ENCODE measurements at places on chromosomes 6 and 20.

DNA sequence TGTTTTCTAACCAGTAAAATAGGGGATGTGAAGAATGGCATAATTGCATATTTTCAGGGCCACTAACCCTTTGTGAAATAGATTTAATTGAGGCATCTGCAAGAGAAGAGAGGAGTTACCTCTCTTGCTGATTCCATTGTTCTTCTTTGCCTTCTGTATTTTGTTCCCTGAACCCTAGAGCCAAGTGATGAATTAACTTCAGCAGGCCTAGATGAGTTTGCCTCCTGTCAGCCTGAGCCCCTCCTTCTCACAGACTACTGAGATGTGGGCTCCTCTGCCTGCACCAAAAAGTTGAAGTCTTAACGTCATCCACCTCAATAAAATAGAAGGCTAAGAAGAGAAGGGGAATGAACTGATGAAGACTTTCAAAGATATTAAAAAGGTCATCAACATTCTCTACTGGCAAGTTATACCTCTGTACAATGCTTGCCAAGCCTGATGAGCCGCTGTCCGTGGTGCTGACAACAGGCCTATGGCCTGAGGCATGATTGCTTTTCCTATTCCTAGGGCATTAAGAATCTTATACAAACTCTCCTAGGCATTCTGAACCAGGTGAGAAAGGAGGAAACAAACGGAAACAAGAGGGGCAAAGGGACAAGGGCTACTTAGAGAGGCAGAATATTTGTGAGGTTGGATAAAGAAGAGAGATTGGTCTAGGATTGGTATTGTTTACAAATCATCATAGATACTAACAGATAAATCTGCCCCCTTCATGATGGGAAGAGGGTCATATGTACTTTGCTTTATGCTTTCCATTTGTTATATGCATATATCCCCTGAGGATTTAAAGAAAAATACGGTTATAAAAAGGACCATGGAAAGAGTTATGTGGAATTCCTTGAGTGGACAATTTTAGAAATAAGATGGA is 46.8 kb downstream of the CD24 start:
- no peak for DNase-seq

DNA sequence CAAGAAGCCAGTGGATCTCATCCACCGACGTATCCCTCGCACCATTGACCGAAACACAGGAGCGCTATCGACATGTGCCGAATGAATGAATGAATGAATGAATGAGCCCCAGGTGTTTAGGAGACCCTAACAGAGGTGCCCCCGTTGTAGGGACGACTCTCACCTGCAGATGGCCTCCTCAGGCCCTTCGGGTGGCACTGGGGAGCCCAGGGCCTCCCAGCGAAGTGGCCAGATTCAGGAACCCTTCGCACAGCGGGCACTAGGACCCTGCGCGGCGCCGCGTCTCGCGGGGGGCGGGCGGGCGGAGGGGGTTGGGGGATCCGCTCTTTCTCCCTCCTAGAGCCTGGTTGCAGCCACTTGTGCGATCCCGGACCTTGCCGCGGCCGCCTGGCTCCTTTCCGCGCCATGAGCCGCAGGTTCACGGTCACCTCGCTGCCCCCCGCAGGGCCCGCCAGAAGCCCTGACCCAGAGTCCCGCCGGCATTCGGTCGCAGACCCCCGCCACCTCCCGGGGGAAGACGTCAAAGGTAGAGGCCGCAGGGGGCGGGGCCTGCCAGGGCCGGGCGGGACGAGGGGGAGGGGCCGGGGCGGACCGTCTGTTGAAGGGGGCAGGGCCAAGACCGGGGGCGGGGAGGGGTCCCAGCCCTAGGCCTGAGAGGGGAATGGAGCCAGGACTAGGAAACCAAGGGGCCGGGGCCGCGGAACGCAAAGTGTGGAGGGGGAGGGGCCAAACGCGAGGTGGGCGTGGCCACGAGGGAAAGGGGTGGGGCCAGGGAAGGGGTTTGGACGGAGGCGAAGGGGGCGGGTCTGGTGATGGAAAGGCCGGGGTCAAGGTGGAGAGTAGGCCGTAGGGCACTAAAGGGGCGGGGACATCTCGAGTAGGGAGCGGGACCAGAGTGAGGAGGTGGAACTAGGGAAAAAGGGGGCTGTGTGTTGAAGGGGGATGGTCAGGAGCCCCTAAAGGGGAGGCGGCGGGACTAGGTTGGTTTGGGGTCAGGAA is 7.4 kb upstream of the SLC12A5 start:
- DNase-seq, result no peak

DNA sequence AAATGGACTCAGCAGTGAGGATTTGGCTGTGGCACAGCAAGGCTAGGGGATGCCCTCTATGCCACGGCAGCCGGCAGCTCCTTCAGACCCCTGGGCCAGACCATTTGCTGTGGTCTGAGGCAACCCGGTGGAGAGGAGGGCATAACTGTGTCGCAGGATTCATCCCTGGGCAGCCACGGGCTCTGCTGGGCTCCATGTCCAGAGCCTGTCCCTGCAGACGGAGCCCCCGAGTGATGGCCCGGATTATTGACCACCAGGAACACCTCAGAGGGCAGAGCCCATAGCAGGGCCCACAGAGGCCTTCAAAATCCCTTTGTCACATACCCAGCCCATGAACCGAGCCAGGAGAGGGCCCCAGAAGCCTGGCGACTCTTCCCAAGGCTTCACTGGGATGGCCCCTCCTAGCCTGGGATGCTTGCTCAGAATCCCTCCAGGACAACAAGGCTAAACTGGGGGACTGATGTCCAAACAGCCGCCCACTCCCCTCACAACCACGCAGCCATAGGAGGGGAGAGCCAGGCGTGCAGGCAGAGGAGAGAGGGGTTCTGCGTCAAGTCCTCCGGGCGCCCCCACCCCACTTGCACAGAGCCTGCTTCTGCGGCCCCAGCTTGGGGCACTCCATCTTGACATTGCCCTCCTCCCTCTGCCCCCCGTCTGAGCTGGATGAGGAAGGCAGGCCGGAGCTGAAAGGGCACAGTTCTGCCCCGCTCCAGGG is 68.2 kb upstream of the AFDN start:
- no peak for DNase-seq

GRCh38 chr6:148770408-148771211 is 23.8 kb downstream of the UST start:
- DNase-seq, result no peak

DNA sequence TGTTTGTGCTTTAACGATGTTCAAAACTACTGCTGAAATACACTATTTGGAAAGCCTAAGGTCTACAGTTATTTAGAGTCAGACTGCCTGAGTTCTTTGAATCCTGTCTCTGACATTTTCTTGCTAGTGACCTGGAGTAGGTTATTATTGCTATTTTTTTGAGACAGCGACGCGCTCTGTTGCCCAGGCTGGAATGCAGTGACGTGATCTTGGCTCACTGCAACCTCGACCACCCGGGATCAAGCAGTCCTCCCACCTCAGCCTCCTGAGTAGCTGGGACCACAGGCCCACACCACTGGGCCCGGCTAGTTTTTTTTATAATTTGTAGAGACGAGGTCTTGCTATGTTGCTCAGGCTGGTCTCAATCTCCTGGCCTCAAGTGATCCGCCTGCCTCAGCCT is 96.6 kb downstream of the TIAM2 start:
- DNase-seq, result no peak

DNA sequence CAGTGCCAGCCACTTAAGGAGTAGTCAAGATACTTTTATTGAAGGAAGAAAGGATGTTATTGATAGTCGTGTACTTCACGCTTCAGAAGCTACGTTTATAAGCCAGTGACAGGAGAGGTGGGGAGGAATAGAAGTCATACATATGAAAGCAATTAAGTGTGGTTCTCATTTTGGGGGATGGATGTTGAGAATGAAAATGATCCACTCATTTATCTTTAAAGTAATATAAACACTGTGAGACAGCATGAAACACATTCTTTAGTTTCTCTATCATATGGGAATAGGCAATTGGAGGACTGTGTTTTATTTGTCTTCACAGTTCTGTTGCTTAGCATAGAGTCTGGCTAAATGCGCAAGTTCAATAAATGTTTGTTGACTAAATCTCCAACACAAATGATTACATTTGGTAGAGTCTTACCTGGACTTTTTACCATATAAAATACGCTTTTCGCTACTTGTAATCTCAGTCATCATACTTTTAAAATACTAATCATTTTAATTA is 35.2 kb downstream of the AK9 start:
- DNase-seq, result no peak

DNA sequence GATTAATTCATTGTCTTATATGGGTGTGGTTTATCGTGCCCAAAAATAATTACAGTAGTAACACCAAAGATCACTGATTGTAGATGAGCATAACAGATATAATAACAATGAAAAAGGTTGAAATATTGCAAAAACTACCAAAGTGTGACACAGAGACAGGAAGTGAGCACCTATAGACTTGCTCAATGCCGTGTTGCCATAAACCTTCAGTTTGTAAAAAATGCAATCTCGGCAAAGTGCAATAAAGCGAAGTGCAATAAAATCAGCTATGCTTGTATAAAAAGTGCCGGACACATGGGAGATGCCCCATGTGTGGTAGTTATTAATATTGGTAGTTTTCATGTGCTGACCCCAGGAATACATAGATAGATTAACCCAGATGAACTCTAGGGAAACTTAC is 192.6 kb downstream of the NRN1 start:
- no peak for DNase-seq

DNA sequence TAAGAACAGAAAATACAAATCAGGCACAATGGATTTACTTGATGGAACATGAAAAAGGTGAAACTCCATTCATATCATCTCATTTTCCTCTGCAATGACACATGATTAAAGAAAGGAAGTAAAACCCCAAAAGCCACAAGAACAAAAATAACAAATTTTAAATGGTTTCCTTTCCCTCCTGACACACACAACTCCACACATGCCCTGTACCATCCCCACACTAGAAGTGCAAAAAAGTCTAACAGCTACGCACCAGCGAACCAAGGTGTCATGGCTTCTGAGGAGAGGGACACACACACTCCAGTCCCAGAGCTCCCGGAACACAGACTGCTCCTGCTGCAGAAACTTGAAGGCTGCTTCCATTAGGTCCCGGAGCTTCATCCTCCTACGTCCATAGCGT is 25.3 kb downstream of the MDN1 start:
- no peak for DNase-seq

- no peak for DNase-seq
Observed at GRCh38 chr6:155200012-155200411, 63.8 kb upstream of the CLDN20 start.

DNA sequence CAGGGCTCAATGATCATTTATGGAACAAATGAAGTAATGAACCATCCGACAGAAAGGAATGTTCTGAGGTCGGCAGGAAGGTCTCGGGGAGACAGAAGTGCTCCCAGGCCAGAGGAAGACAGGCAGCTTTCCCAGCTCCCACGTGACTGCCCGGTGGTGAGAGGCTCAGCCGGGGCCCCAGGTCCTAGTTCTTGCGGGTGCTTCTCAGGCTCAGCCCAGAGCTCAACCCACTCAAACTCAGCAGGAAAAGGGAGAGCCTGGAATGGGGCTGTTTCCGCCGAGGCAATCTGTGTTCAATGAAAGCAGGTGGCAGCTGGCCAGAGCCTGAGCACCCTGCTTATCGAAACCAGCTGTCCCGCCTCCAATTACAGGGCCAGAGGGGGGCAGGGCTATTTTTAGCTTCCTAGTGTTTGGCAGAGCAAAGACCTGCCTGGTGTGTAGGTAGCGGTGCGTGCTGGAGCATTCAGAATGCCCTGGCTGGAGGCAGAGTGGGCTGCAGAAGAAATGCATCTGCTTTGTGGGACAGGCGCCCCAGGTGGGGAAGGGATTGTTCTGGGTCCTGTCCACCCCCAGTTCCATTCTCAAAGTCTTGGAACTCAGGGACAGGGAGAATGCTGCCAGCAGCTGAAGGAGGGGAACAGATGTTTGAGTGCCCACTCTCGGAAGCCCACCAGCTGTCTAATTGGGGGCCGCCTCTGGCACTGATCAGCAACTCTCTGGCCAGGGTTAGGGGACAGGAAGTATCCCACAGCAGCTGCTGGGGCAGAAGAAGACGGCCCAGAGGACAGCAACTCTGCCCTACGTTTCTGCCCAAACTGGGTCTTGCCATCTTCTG is 145.1 kb downstream of the PREX1 start:
- DNase-seq, result no peak

DNA sequence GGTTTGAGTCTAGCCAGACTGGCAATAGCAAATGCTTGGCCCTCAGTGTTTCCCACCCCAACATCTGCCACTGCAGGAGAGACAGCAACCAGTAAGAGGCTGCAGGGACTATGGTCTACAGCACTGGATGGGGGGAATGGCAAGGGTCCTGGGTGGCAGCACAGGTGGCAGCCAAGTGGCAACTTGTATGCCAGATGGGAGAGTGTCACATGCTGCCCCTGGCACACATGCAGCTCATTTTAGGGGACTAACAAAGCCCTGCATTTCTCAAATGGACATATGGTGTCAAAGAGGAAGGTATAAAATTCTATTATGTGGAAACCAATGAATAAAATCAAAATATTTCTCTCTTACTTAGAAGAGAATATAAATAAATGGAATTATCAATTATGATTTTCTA is 298.7 kb upstream of the MARCKS start:
- no peak for DNase-seq

DNA sequence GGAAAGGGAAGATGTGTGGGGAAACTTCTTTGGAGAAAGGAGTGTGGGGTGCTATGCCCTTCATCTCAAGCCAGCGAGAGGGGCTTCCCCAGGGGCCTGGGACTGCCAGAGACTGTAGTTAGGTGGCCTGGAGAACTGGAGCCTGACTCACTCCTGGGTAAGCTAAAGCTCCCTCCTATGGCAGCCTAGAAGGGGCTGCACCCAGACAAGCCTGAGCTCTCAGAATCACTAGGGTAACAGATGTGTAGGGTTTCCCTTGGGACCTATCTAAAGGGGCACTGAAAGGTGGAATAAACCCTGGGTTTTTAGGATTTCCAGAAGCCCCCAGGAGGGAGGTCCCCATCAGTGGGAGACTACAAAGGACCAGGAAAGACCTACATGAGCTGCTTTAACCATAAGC is 1.6 kb upstream of the ARMC2 start:
- no peak for DNase-seq

GRCh38 chr6:57159127-57159526 is 13.0 kb upstream of the BAG2 start:
- DNase-seq, result no peak

DNA sequence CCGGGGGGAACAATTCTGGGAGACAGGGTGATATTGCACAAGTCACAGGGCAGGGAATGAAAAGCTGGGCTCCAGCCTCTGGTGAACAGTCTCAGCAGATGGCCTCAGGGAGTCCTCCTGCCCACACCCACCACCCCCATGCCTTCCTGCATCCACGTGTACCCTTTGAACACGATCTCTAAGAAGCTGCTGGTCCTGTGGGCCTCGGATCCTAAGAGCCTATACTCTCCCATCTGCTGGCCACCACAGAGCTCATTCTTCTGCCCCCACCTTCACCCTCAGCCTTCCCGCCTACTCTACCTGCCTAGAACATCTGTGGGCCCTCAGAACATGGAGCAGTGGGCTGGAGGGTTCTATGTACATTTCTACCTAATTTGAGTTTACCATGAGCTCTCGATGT is 60.3 kb downstream of the TRERF1 start:
- no peak for DNase-seq

DNA sequence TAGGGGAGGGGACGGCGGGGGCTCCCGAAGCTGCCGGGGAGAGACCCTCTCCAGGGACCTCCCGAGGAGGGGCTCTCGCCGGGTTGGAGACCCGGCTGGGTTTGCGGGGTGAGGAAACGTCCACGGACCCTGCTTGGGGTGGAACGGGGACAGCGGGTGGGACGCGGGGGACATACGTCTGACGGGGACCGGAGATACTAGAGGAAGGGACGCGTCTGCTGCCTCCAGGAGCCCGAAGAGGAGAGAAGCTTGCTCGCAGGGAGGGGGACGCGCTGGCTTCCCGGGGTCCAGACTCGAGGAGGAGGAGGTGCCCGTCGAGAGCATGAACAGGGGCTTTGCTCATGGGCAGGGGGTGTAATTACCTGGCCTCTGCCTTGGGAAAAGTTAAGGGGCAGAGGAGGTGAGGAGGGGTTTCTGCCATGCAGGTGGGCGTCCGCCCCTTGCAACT is 593 bp downstream of the DNMT3B start:
- DNase-seq, result no peak
